ENCODE measurements at places on chromosomes 1 and 21. TPM values are rescaled to one million over a fixed set of nuclear protein-coding genes. Genes with fewer than 3 reads are reported as not detected.

SPATC1L gene
- 15.8 TPM for total RNA-seq

CFHR1 gene
- total RNA-seq: 0.23 TPM

CNKSR1 gene
- total RNA-seq: 4.2 TPM

TLR5 gene
- 1.2 TPM for total RNA-seq

KCNK2 gene
- 0.16 TPM for total RNA-seq

CELSR2 gene
- 10.0 TPM for total RNA-seq

KIF21B gene
- total RNA-seq: 5.6 TPM

GJC2 gene
- total RNA-seq: 1.4 TPM

Measured in astrocyte (in vitro differentiated cells and primary cell).